BJ (cell line): ENCODE measurements at places on chromosomes 1 and 21.

- DNase-seq = no peak
Measured at GRCh38 chr1:227424159-227424680, 105.9 kb upstream of the CDC42BPA start.

DNA sequence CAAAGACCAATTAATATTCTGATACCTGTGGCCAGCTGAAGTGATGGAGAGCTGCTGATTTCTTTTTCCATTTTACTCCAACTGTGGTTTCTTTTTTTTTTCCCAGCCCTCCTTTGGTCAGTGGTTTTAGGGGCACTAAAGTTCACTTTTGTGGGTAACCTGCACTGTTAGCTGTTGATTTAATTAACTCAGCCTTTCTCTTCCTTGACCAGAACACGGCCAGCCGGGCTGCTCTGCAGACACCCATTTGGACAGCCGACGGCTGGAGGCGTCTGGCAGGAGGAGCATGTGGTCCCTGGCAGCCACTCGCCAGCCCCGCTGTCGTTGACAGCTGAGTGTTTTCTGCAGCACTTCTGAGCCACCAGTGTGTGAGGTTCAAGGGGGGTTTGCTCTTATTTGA, 136.2 kb upstream of the RUNX3 start:
- no peak for DNase-seq

GRCh38 chr1:40905061-40905460, 42.9 kb upstream of the CITED4 start:
- DNase-seq = no peak

DNA sequence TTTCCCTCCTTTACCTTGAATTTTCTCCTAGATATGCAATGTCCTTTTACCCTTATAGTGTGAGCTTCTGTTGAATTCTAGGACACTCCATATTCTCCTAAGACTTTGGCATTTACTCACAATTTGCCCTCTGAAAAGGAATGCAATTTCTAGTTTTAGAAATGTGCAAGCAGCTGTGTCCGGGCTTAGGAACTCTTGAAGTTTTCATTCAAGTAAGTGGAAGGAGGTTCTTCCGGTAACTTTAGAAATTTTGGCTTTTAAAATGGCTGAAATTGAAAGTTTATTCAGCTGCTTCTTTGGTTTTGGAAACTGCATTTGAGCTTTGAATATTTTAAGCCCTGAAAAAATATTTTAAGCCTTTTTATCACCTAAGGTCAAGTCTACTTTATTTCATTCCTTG, 56.3 kb downstream of the DPH5 start:
- DNase-seq = no peak

DNA sequence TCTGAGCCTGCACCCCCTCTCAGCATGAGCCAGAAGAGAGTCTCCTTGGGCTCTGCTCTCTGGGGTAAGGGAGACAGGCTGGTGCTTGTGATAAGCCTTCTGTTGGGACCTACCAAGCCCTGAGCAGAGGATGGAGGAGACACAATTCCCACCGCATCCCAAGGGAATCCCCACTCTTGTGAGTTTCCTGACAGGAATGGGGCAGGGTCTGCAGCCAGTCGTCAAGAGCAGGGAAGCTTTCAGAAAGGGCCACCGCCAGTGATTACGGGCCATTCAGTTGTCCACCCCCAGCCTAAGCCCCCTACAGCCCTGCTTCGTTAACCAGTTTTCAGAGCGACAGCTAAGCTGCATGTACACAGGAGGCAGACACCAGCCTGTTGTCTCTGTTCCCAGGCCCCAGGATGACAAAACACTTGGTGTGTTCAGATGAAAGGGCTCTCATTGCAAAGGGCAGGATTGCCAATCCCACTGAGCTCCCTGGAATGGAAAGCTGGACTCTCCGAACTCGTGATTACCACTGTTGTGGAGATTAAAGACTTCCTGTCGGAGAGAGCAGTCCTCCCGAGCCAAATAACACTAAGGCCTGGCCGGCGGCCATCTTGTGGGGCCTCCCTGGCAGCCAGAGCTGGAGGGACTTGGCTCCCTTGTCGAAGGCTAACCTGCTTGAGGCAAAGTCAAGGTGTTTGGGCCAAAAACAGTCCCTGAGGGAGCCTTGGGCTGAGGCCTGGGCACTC, 37.4 kb upstream of the SLC30A1 start:
- no peak for DNase-seq

DNA sequence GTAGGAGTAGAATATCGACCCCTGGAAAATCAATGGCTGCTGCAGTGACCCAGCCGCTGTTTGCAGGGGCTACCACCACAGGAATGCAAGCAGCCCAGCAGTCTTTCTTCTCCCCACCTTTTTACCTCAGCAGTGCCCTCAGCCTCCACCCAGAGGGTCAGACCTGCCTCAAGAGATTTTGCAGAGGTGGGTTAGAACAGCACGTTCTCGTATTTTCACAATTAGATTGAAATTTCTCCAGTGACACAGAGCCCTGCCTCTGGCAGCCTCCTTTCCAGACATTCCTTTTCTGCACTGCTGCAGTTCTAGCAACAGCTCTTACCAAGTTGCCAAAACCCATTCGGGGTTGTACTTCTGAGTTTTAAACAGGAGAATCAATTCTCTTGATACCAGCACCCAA, 38.3 kb upstream of the PIGV start:
- no peak for DNase-seq

DNA sequence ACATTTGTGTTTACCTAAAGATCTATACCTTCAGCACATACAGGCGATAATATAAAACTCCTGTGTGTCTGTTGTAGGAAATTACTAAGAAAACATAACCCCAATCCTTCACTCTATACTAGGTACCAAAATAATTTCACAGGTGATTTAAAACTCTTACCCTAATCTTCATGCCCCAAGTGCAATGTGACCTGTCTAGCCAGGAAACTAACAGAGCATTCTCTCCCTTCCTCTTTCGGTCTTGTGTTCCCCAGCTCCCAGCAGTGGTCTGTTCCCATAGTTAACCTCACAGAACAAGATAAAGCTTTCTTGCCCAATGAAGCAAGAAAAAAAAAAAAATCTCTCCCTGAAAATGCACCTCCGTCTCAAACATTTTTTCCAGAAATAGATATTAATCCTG, 493.5 kb downstream of the DPYD start:
- DNase-seq = no peak

GRCh38 chr21:41857771-41858300, 21.3 kb downstream of the PRDM15 start:
- DNase-seq = no peak

DNA sequence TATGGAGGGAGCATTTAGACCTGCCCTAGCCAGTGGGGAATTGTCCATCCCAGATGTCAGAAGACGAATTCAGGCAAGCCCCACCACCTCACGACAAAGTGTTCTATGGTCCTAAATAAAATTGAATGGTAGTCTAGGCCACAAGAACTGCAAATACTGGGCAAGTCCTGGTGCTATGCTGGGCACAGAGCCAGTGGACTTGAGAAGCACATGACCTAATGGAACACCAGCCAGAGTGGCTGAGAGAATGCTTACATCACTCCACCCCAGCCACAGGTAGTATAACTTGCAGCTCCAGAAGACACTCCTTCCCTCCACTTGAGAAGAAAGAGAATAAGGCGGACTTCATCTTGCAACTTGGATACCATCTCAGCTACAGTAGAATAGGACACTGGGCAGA, 567.3 kb upstream of the CXADR start:
- no peak for DNase-seq

DNA sequence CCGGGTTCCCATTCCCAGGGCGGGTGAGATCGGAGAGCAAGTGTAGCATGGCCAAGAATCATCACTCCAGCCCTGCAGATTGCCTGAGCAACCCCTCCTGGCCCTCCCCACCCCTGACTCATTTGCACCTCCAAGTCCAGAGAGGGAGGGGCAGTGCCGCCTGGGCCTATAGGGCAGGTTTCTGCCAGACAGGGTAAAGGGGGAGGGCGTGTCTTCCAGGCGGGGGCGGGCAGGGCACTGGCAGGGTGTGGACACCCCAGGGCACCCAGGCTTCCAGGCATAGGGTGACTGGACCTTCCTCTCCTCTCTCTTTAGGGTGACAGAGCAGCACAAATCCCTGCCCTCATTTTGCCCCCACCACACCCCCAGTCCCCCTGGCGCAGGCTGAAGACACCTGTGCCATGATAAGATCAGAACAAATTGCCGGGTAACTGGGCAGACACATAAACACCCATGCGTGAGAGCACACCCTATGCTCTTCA, 3.2 kb upstream of the CRYBG2 start:
- DNase-seq = no peak

- DNase-seq = no peak
Measured at GRCh38 chr21:25179116-25179515, 428.2 kb downstream of the MRPL39 start.

DNA sequence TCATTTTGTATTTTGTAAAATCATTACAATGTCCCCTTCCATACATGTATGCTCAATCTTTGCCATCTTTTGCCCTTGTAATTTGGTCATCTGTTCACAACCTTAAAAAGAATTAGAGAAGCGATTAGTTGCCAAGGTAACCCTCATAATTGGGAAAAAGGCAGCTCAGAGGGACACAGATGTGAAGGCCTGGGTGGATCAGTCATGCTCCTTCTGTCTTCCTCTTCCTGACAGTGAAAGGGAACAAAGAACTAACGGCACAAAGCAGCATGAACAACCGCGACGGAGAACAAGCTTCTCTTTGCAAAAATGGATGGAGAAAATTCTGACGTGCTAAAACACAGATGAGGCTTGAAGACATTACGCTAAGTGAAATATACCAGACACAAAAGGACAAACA, 78.7 kb upstream of the COG2 start:
- DNase-seq = no peak

DNA sequence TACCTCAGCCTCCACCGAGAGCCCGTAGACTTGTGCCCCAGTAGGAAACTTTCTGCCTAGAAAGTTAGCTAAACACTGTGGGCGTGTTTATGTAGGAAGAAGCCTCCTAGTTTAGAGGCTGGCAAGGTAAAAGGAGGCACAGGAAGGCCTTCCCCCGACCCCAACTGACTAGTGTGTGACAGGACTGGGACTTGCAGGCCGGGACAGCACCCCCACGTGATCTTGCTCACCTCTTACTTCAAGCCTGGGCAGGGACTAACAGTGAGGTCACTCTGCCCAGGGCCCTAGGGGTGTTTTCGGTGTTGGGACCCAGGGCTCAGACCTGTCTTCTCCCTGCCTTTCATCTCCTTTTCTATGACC, 392 bp upstream of the TAGLN2 start:
- no peak for DNase-seq

DNA sequence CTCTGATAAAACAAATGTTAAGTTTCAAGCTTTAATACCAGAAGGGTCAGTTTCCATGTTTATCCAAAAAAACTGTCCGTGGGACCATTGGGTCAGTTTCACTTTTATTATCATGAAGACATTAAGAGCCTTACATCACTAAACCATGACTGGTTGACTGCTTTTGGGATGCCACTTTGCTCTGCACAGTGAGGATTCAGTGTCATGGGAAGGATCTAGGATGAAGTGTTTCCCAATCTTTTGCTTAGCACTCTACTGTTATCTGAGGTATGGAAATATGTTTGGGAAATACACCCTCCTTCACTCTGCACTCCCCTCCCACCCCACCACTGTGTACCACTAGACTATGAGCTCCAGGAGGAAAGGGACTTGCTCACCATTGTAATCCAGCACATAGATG, 16.3 kb downstream of the RPS6KC1 start:
- no peak for DNase-seq

GRCh38 chr1:100530880-100531487, 7.0 kb upstream of the GPR88 start:
- peak; percentile 1 for DNase-seq

GRCh38 chr1:245172026-245172425, 17.2 kb downstream of the KIF26B start:
- no peak for DNase-seq

- no peak for DNase-seq
Measured at GRCh38 chr1:47782414-47783166, 214.6 kb downstream of the TRABD2B start.

DNA sequence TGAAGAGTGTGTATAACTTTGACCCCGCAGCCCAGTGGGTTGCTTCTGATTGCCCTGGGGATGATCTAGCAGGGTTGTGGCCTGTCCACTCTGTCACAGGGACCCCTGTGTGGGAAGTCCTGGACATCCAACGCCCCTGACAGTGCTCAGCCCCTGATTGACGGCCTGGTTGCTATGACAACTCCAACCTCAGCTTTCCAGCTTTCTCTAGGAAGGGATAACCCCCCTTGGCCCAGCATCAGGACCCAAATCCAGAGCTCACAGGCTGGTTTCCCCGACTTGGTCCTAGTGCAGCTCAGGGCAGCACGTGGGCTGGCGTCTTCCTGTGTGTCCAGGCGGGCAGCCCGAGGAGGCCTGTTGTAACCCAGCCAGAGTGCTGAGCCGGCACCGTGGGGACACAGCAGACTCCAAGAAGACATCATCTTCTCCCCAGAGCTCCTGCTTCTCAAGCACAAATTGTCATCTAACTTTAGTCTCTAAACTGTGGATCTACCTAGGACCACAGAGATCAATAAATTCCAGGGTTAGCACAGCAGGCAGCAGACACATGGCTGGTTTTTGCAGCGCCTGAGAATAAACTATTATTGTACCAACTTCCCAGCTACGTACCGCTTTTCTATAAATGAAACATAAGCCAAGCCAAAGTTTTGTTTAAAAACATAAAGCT, 18.9 kb upstream of the PDXK start:
- no peak for DNase-seq

DNA sequence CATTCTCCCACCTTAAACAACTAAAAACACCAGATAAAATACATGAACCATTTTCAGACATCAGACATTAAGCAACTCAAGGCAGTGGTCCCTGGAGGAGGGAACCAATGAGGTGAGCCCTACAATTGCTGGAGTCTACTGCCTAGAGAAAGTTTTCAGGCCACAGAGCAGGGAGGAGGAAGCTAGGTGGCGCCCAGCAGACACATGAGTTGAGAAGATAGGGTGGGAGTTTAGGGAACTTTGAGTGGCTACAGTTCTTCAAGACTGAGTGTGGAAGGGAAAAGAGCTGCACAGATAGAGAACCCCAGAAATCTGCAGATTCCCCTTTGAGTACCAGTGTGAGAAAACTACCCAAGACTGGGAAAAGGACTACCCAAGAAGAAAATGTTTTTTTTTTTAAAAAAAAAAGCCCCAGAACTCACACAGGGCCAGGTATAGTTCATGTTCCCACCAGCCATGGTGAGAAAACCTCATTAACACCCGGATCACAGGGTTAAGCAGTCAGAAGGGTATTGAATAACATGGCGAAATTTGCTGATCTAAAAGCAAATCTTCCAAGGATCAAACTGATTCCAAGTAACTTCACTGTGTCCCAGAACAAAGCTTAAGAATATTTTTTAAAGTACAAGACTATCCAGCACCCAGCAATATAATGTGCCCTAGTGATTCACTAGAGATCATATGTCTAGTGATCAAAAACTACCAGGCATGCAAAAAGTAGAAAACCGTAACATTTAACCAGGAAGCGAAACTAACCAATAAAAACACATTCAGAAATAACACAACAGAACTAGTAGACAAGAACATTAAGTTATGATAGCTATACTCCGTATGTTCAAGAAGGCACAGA, 12.0 kb downstream of the ALDH9A1 start:
- no peak for DNase-seq
